NAMALWA (cell line): ENCODE measurements at places on chromosomes 12 and 14.

DNA sequence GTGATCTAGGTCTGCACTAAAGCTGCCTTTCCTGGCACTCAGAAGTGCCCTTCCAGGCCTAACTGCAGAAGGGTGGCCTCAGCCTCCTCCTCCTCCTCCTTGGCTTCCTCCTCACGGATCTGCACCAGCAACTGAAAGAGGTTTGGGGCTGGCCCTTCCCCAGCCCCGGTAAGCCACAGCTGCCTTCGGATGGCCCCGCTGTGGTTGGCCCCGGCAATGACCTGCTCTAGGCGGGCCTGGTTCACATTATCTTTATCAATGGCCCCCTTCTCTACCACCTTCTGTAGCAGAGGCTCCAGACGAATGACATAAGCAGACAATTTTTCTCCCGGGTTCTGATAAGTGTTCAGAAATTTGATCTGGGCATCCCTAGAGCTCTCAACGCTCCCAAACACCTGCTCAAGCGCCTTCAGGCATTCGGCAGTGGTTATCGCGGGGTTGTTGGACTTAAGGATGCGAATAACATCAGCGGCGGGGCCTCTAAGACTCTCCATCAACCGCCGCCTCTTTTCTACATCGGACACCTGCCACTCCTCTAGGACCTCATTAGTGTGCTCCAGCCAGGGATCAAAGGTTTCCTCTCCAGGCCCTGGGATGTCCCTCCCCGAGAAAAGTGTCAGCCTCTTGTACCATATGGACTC is 1.5 kb downstream of the PNMA1 start:
- DNase-seq, result peak; percentile 32

DNA sequence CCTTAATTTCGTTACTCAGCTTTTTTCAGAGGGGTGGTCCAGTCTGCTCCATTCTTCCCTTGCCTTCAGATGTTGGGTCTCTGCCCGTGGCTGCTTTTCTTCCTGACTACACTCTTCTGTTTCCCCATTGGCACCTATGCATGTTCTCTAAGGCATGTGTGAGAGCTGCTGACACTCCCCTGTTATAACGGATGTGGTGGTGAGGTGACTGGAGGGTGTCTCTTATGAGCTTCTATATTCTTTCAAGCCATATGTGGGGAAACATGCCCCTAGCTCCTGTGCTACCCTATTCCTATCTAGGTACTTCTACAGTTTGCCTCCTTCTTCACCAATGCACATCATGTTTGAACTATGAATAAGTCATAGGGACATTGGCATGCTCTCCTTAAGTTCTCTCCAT is 643.2 kb downstream of the RPL10L start:
- no peak for DNase-seq

- no peak for DNase-seq
These were observed 1108.3 kb upstream of the FLRT2 start for GRCh38 chr14:84421621-84422020.

- DNase-seq, result no peak
These were observed 18.0 kb upstream of the CTDSP2 start for GRCh38 chr12:57864442-57865083.

- no peak for DNase-seq
These were observed 14.6 kb upstream of the DENND5B start for GRCh38 chr12:31605531-31605930.

- DNase-seq, result no peak
These were observed 22.0 kb downstream of the TTC9 start for GRCh38 chr14:70663707-70664179.

DNA sequence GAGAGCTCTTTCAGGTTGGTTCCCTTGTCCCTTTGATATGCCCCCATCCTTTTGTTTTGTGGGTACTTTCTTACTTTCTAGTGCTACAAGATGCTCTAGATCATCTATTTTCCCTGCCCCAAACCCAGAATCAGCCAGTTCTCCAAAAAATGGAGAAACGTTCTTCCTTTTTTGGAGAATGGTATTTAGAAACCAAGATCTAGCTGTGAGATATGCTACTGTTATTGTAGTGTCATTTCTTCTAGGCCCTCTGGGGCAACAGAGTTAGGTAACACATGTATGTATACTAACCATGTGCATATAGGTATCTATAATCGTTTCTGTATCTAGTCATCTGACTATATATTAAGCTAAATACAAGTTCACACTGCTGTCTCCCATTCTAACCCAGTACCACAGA is 6.9 kb upstream of the IGFBP6 start:
- DNase-seq, result no peak

DNA sequence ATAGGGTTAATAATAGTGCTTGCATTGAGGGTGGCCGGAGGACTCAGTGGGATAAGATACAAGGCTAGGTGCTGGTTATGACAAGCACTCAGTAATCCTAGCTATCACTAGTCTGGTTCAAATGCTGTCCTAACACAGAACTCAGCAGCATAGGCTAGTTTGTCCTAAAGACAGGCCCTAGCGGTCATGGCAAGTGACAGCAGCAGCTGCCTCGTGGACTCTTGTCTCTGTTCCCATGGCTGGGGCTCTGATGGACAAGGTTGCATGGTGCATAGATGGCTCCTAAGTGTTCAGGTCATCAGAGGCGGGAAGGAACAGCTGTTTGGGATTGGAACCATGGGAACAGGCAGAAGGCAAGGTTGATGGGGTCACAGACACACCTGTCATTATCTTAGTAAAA is 42.4 kb upstream of the IGF1 start:
- DNase-seq, result peak; percentile 2

DNA sequence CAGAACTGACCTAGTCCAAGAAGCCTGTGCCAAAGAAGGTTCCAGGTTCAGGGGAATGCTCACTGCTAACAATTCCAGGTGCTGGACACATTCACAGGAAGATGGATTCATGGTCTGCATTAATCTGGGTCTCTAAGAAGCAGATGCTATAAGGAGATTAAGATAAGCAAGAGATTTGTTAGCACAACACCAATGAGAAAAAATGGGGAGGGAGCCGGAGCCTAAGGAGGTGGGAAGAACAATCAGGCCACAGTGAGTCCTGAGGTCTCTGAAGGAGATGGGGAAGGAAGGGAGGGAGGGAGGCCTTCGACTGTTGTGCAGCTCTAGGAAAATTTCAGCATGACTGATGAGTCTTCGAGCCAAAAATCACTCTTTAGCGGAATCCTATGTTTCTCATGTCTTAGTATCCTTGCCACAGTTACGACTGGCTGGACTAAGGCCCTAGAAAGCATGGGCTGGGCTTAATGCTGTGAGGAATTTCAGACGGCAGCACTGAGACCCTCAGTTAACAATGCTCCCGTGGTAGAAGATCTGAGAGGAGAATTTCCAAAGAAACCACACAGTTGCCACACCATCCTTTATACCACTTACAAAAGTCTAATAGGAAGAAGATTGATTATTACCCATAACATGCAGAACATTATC is 31.5 kb upstream of the PTGDR start:
- DNase-seq, result no peak
